Stimulated activated CD8-positive, alpha-beta memory T cell treated with anti-CD3 and anti-CD28 coated beads, Interleukin-4, amount 100 ng/mL, for 1 hour (primary cell): ENCODE measurements at places on chromosomes 5 and 9.

DNA sequence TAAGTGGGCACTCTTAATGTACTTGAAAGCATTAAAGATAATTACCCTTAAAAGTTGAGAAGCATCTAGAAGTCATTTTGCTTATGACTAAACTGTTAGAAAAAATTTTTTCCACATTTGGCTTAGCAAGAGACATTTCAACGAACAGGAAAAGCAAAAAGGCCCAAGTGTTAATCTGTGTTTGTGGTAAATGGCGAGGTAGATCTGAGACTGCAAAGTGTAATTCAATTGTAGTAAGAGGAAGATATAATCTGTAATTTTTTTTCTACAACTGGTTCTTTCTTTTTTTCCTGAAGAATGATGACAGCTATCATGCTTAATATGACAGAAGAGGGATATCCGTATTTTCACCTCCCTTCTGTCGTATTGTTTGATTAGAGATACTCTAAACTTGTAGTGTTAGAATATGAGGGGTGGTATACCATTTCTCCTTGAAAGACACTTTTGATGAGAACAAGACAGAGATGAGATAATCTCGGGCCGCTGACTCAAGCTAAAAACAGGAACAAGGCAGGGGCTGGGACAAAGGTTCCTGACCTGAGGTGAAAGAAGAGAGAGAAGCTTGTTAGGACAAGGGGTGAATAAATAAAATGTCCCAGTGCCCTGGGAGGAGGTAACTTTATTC, 459.3 kb upstream of the ZNF608 start:
- no peak for DNase-seq

- DNase-seq = no peak
Observed at GRCh38 chr9:87889065-87889881, 6.6 kb downstream of the SPATA31E1 start.

DNA sequence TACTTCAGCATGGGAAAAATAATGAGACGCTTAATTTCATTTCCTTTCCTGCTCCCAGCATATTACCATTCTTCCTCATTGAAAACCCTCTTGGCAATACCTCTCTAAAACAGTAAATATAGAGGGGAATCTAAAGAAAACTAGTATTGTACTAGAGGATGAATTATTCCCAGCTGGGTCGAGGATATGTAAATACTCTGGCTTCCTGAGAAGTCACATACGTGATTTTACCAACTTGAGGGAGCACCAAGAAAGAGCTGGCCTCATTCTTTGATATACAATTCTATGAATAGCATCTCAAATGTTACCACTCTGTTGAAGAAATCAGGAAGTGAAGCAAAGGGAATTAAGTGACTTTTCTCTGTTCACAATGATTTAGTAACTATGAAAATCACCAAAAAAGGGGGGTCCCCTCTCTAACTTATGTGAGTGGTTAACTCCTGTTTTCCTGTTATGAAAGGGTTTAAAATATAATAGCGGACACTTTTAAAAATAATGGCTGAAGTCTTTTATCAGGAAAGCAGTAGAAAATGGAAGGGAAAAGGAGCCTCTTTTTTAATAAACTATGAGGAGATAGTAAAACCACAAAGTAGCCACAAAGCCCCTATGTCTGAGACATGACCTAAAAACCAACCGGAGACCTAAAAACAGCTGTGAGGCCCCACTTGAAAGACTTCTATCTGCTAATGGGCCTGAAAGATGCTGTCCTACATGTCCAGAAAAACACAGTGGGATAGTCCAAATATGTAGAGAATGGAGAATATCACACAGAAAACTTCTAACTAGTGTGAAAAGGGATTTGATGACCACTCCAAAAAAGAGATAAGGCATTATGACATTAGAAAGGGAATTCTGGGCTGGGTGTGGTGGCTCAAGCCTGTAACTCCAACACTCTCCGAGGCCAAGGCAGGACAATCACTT, 42.6 kb downstream of the LPAR1 start:
- DNase-seq = no peak

DNA sequence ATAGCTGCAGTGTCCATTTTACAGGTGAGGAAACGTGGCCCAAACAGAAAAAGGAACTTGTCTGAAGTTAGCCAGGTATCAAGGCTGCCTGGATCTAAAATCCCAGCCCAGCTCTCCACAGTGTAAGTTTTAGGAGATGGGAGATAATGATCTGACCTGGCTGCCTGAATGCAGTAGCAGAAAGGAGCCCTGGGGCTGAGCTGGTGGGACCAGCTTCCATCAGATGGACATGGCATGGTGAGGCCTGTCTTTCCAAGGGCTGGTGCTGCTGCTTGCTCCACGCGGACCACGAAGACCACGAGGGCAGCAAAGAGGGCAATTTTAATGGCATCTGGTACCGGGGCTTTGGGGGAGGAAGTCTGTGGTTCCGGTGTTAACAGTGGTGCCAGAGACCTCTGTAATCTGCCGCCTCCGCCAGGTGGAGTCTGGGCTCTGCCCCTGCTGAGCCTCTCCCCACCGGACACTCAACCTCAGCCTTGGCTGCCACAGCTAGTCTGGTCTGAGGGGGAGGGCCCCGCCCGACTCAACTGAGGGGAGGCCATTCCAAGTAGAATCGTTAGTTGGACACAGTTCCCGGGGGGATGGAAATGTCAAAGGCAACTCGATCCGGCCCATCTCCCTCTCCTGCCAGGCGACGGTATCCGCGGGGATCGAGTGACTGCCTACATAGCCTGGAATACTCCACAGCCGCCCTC, 650 bp downstream of the MYORG start:
- DNase-seq = no peak

DNA sequence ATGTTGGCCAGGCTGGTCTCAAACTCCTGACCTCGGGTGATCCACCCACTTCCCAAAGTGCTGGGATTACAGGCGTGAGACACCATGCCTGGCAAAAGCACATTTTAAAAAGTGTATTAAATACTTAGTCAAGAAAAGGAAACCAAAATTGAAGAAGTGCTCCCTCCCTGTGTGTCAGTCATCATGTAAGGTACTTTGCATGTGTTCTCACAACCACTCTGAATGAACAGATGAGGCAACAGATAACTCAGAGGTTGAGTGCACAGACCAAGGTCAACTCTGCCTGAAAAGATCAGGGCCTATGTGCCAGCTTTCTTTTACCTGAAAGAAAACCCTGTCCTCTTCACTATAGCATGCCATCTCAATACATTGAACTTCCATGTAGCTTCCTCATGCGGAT, 289.7 kb downstream of the MRPS30 start:
- no peak for DNase-seq
